Lower lobe of right lung (tissue), 2 donors: ENCODE measurements at places on chromosomes 11 and 22.

GRCh38 chr11:27250867-27251665, 111.9 kb downstream of the CCDC34 start:
- no peak for DNase-seq

DNA sequence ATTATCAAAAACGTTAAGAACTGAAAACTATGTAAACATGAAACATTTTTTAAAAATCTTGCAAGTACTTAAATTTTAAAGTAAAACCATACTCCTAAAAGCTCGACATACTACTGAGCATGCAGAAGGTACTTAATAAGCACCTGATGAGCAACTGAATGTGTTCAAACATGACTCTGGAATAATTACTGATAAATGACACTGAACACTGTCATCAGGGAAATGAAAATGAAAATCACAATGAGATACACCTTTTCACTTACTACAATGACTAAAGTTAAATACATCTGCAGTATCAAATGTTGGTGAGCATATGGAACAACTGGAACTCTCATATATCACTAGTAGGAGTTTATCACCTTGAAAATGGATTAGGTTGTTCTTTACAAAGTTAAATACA, 65.2 kb downstream of the PICALM start:
- DNase-seq = no peak

GRCh38 chr11:103862094-103862801, 174.2 kb upstream of the DDI1 start:
- DNase-seq = no peak

DNA sequence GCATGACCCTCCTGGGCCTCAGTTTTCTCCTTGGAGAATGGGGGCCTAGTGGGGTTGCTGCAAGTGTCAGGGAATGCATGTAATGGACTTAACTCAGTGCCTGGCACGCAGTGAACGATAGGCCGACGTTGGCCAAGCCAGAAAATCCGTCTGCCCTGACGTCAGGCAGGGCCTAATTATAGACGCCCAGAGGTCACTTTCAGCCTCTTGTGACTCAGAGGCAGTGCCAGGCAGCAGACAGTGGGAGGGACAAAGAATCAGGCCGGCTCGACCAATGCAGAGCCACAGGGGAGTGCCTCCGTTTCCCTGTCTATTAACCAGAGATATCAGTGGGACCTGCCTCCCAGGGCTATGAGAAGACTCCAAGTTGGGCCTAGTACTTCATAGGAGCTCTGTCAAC, 115.0 kb downstream of the MN1 start:
- no peak for DNase-seq

- DNase-seq = no peak
Measured at GRCh38 chr22:36595154-36595553, 66.2 kb upstream of the EIF3D start.

DNA sequence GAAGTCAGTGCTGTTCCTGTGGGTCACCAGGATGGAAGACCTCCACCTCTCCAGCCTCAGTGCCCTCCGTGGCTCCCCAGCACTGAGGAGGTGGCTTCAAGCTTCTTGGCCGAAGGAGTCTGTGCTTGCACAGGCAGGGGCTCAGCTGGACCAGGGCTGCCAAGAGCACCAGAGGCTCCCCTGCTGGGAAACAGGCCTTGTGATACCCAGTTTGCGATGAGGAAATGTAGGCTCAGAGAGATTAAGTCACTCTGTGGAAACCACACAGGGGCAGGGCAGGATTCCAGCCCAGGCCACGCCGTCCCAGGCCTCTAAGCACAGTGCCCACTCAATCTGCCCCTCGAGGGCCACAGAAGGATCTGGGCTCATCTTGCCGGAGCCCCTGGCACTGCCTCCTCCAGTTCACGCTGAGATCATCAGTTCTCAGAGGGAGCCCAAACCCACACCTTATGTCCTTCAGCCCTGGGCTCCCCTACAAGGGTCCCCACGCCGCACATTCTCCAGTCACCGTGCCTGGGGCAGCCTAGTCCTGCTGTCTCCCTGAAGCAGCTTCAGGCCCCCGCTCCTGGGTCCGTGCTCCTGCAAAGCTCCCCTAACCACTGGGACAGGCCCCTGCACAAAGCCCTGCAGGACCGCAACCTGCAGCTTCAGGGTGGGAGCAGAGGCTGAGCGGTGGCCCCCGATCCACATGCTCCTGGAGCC, 21.6 kb downstream of the ANO1 start:
- no peak for DNase-seq

- no peak for DNase-seq
Measured at GRCh38 chr11:104784684-104785460, 113.4 kb downstream of the CASP12 start.

DNA sequence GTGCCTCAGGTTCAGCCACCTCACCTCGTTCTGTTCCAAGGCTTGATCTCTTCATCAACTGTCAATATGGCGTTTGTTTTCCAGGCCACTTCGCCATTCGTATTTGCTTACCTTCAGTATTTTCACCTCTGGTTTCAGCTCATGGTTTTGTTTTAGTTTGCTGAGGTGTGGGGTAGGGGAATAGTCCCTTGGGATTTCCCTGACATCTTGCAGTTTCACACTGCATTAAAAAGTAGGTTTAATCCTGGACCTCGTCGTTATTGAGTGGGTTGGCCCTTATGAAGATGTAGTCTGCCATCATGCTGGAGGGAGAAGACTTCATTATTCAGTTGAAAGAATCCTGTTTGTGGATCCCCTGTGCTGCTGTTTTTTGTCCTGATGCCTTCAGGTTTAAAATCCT, 46.0 kb downstream of the C11orf91 start:
- no peak for DNase-seq

GRCh38 chr11:122276221-122276620, 160.2 kb upstream of the BLID start:
- no peak for DNase-seq

GRCh38 chr11:92632495-92632894, 337.0 kb upstream of the MTNR1B start:
- no peak for DNase-seq

DNA sequence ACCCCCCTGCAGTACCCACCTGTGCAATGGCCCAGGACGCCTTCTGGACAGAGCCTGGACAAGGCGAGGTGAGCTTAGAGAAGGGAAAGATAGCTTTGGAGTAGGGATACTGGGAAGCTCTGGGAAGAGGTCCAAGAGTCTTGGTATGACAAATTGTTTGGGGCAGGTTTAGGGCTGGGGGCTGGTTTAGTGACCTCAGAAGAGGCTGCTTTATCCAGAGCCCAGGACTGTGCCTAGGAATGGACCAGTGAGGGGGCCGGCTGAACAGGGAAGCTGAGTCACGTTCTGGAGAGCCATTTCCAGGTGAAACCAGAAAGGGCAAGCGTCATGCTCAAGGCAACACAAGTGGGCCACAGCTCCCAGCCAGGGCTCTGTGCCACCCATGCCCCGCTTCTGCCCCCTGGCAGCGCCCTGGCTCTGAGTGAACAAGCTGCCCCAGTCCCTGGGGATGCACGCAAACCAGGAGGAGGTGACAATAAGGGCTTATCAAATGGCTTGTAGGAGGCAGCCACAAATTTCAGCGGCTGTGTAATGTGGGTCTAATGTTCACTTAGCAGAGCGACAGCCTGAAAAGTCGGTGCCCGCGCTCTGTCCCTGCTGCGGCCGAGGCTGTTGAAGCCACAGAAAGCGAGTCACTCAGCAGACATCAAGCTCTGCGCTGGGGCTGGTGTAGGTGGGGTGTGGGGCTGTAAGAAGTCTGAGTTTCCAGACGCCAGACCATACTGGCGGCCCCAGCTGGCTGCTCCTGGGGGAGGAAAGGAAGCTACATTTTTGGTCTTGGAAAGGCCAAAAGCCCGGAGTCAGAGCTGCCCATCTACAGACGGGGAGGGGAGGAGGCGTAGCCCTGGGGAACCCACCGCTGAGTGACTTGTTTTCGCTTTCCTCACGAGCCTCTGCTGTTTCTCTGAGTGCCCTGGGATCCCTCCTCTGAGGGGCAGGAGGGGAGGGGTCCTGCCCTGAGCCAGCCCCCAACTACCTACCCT, 18.3 kb upstream of the SYT7 start:
- DNase-seq = no peak

DNA sequence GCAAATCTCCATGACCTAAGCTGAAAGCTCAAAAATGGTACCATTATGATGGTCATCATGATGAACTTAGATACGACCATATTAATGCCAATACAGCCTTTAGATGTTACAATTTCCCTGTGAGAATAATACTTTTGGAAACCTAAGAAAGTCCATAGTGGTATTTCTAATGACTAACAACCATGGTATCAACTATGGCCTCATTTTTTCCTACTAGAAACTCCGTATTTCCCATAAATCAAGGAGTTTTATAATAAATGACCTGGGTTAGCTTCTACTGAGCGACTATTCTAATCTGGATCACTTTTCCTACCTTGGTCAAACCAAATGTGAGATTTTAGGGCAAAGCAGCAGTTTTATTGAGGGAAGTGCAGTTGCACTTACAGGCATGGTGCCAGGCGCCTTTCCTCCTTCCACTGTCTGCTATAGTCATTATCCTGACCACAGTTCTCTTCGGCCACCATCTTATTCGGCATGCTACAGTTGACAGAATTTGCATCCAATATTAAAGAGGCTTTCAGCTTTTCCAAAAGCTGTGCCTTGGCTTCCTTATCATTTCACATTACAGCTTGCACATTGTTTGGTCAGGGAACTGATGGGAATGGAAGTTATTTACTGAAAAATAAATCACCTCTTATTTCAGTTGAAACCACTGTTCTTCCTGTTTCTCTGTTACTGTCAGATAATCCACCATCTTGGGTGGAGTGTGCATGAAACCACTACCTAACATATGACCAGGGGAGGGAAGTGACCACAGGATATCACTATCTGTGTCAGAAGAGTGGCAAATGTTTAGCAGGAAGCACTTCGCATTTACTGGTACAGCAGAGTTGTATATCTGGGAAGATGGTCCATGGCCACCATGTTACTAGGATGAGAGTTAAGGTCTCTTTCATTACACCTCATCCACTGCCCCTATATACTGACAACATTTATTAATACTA, 74.5 kb upstream of the PICALM start:
- no peak for DNase-seq

DNA sequence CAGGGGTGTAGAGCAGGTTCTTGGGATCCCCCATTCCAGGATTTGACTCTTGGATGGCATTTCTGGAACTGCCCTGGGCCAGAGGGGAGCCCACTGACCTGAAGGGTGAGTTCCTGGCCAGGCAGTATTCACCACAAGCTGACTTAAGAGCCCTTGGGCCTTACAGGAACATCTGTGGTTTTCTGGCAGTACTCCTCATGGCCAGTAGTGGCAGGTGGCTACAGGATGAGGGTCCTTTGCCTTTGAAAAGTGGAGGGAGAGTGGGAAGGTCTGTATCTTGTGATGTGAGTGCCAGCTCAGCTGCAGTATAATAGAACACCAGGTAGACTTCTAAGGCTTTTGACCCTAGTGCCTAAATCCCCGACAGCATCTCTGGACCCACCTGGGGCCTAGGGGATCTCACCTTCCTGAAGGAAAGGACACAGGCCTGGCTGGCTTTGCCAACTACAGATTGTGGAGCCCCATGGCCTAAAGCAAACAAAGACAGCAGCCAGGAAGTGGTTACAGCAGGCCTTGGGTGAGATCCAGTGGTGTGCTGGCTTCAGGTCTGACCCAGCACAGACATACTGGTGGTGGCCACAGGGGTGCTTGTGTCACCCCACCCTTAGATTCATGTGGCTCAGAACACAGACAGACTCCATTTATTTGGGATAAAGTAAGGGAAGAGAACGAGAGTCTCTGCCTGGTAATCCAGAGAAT, 9.0 kb downstream of the OR51S1 start:
- DNase-seq = no peak

DNA sequence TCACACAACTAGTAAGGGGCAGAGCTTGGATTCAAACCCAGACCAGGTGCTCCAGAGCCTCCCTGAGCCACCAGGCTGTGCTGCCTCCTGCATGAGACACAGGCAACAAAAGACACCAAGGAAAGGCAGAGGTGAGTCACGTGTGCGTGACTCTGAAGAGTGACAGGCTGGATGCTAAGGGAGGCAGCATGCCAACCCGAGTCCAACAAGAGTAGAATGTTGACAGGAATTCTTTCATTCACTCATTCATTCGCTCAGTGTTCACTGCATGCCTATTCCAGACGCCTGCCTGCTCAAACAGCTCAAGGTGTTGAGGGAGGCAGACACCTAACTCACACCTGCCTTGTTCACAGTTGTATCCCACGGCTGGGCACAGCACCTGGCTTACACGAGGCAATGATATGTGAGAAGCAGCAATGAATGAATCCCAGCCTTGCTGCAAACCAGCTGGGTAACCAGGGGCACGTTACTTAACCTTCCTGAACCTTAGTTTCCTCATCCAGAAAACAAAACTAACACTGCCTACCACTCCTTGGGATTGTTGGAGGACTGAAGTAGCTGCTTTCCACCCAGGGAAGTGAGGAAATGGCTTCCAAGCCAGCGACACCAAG, 73.8 kb upstream of the ARFGAP3 start:
- no peak for DNase-seq

GRCh38 chr22:47289336-47289985, 527.0 kb downstream of the TBC1D22A start:
- DNase-seq = no peak

DNA sequence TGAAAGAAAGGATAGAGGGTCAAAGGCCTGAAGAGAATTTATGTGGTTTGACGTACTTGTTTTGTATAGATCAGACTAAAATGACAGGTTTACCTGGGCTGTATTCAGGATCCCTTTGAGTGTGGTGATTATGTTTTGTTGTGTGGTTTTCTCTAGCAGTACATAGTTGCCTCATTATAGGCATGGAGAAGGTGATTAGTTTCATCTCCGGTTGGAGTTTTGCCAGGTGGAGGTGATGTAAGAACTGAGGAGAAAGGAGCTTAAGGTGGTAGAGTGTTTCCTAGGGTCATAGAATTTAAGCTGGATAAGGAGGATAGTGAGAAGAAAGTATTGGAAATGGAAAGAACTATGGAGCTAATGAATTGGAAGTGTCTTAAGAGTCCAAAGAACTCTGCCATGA, 229.0 kb downstream of the TMEM135 start:
- no peak for DNase-seq

GRCh38 chr11:13137844-13138301, 128.8 kb downstream of the RASSF10 start:
- no peak for DNase-seq

- no peak for DNase-seq
Measured at GRCh38 chr11:63612181-63612580, 2.1 kb downstream of the PLAAT3 start.

GRCh38 chr11:103380031-103380430, 270.8 kb downstream of the DYNC2H1 start:
- no peak for DNase-seq

DNA sequence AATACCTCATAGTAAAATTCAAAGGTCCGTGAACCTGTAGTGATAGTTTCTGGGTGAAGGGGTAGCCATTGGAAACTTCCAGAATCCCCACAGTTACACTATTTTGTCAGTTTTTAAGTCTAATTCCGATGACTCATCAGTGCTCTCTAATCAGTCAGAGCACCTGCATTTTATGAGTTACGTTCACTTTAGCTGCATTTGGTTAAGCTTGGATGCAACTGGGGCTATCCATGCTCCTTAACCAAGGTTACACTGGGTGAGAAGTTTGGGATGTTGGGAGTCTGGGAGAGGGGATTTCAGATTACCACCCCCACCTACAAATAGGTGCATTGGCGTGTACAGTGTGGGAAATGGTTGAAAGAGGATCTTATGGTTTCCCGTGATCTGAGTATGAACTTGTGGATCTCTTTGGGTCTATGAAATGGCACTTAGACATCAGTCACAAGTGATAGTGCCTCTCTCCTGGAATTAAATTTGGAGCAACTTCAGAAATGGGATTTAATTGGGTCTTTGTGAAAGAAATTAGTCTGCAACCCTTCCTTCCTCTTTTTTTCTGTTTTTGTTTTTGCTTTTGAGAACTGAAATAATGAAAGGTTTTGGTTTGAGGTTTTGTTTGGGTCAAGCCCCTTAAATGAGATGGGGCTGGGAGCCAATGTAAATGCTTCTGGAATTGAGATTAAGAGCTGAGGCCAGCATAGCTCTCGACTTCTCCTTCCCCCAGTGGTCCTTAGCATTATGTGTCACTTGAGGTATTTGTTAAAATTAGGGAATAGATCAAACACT, 31.5 kb downstream of the EHF start:
- DNase-seq = no peak
